ENCODE measurements at places on chromosomes 3 and 15.

DNA sequence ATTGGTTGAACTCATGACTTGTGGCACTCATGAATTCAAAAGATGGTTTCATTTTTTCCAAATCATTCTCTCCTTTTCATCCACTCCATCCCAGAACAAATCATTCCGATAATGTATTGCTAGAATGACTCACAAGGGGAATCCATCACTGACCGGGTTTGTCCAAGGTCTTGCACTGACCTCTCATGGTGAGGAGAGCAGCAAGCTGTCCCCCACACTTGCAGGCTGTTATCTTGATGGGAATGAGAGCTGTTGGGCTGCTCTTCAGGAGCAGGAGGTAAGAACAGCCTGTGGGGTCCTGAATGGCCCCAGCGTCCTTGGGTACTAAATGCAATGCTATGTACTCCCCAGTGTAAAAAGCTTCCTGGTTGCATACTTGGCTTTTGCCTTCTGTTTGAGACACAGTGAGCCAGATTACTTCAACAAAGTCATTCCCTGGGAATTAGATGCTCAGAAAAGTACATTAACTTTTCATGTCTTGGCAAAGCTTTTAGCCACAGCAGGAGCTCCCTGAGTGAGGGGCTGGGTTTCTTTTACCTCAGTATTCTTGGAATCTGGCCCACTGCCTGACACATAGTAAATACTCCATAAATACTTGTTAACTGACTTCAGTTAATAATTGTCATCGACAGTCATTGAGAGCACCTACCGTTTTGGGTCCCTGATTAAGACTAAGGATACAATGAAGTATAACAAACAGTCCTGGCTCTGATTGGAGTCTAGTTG is 24.1 kb downstream of the CCNL1 start:
- DNase-seq = peak; percentile 77

DNA sequence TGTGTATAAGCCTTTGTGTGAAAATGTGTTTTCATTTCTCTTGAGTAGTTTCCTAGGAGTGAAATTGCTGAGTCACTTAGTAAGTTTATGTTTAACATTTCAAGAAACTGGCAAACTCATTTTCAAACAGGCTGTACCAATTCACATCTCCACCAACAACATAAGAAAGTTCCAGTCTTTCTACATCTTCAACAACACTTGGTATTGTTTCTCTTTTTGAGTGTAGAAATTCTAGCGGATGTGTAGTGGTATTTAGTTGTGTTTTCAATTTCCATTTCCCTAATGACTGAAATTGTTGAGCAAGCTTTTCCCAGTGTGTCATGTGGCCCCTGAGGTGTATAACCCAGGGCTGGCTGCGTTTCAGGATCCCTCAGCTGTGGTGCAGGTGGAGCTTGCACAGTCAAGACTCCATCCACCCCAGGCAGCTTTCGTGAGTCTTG is 258.5 kb downstream of the PDCD6IP start:
- peak; percentile 35 for DNase-seq

DNA sequence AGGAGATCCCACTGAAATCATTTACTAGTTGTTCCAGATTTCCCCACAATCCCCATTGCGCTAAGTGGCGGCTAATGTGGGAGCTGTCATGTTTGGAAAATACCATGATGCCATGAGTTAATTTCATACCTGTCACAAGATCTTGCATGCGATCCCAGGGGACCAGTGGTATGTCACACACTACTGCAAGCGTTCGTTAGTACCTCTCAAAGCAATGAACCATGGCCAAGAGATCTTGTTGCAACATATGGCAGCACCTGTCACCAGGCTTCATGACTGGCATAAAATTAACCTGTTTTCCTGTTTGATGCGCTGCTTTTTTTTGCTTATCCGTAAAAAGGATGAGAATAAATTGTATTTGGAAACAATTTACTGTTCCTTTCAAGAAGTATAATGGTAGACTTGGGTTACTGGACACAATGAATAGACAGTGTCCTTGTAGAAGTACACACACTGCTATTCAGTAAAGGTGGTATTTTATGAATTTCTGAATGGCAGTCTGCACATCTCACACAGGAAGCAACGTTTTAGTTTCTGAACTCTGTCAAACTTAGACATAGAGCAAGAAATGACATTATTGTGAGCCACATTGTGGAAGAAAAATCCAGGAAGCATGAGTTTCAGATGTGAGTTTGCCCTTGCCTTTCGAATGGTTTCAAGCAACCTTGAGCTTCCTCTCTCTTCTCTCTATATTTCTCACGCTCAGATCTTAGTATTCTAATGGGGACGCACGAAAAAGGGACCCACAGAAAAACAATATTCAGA is 81.9 kb downstream of the CHL1 start:
- DNase-seq = no peak

- peak; percentile 95 for DNase-seq
Measured at GRCh38 chr15:29925227-29926082, 103.2 kb upstream of the TJP1 start.

- no peak for DNase-seq
Measured at GRCh38 chr3:5423076-5423475, 235.6 kb downstream of the EDEM1 start.

- no peak for DNase-seq
Measured at GRCh38 chr15:57298843-57299550, 77.3 kb upstream of the CGNL1 start.

DNA sequence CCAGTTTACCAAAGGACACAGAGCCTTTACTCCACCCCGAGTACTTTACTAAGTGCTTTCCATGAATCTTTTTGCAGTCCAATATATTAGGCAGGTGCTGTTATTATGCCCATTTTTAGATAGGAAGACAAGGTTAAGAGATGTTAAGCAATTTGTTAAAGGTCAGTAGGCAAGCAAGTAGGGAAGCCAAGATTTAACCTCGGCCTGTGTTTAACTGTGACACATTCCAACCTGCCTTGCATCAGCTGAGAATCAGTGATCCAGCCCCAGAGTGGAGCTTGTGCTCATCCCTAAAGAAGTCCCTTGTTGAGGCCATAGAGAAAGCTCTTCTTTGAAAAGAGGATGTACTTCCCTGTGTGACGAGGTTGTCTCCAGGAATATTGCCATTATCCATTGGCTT is 51.3 kb upstream of the C15orf61 start:
- no peak for DNase-seq

DNA sequence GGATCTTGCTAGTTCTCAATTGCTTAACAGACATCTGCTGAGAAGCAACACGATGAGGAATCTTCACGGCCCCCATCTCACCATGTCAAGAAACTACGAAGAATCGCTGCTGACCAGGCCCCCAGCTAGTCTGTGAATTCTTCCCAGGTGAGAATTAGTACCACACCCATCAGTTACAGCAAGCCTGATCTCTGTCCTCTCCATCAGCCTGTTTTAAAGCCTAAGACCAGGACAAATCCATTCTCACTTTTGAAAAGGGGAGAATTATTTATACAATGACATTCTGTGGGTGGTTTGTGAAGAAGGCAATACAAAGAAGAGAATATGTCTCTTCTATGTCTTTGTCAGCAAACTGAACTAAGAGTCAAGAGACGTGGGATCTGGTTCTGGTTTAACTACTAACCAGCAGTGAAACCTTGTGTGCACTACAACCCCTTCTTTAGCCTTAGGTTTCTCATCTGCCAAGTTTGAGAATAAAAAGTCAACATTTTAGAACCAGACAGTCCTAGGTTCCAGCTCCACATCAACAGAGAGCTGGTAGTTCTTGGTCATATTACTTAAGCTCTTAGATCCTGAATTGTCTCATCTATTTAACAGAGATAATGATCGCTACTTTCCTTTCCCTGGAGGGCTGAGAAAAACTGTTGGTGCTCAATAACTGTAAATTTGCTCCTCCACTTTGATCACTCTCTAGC is 160.4 kb upstream of the RORA start:
- no peak for DNase-seq

DNA sequence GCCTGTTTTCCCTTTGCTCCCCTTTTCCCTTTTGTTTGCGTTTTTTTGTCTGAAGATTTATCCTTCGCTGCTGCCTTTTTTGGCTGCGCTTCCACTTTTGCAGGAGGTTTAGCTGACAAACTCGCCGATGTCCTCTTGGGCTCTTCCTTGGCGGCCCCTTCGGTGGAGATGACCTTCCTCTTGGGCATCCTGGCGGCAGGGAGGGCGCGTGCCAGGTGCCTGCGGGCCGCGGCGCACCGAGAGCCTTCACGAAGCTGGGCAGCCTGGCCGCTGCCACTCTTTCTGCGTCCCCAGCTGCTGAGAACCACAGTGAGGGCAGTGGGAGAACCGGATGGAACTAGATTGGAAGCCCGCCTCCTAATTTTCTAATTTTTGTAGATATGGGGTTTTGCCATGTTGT is 197.1 kb upstream of the C2CD4B start:
- no peak for DNase-seq

GRCh38 chr15:58148120-58148519 is 9.9 kb downstream of the AQP9 start:
- no peak for DNase-seq

DNA sequence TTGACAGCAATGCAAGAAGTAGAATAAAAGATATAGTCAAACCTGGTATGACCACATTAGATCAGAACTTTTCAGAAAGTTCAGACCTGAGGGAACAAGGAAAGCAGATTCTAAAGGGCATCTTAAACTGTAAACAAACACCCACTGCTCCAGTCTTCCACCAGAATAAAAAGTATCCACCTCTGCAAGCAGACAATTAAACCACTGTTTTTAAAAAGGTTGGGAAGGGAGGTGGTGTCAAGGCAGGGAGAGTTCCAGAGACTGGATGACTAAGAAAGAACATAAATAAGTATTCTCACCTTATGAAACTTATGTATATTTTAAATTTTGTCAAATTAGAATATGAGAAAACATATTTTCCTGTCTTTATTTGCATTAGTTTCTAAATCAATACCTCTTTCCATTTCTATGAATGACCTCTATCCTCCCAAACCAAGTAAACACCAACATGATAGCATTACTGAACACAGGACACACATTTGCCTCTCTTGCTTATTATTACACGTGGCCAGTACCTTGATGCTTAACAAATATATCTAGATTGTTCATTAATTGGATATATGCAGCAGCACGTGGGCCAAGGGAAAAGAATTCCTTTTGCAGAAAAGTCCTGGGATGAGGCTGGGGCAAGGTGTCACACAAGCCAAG is 31.6 kb downstream of the PIK3CB start:
- DNase-seq = no peak

DNA sequence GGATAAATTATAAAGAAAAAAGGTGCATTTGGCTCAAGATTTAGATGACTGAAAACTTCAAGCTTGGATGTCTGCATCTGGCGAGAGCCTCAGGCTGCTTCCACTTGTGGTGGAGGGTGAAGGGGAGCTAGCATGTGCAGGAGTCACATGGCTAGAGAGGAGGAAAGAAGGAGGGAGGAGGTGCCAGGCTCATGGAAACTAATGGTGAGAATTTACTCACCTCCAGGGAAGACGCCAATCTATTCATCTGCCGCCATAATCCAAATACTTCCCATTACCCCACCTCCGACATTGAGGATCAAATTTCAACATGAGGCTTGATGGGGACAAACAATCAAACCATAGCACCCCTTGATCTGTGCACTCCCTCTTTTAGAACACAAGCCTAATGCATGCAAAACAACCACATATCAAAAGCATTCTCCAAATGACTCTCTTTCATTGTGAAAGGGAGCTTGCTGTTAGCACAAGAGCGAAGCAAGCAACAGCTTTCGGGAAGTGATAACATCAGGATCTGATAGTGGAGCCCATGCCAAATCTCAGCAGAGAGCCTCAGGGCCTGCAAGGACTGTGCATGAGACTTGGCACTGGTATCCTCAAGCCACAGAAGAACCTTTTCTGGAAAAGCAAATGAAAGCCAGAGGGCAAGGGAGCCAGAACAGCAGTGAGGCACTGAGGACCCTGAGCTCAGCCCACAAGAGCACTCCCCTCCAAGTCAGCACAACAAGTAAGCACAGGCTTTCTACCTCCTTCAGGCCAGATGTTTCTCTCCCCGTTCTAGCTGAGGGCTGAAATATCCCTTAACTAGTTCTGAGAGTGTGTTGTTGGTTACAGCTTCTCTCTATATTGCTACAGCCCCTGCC is 50.2 kb upstream of the THBS1 start:
- peak; percentile 61 for DNase-seq

- DNase-seq = no peak
Measured at GRCh38 chr3:58179235-58180098, 31.3 kb downstream of the DNASE1L3 start.

DNA sequence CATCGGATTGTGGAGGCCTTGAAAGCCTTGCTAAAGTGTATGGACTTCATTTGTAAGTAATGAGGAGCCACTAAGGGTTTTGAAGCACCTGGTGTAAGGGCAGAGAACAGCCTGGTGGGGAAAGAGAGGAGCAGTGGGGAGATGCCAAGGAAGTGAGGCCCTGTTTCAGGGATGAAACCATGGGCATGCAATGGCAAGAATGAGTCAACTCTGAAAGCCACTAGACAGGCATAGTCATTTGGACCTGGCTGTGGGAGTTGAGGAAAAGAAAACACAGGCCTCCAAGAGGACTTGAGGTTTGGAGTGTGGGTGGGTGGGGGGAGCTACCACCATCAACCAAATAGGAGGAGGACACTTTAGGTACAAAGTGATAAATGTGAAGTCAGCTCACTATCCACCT is 7.6 kb downstream of the XCR1 start:
- DNase-seq = no peak

DNA sequence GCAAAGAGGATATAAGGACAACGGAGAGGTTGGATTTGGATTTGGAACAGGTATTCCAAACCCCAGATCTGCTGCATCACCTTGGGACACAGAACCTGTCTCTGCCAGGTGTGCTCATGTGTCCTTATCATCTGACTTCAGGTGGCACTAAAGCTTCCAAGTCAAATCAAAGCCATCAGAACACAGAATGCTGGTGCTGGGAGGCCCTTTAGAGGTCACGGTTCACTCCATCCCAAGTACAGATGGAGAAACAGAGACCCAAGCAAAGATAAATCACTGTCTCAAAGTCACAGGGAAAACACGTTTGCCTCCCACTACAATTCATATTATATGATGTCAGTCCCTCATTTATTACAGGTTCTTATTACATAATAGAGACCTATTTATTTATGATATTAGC is 72.8 kb downstream of the HES1 start:
- no peak for DNase-seq

DNA sequence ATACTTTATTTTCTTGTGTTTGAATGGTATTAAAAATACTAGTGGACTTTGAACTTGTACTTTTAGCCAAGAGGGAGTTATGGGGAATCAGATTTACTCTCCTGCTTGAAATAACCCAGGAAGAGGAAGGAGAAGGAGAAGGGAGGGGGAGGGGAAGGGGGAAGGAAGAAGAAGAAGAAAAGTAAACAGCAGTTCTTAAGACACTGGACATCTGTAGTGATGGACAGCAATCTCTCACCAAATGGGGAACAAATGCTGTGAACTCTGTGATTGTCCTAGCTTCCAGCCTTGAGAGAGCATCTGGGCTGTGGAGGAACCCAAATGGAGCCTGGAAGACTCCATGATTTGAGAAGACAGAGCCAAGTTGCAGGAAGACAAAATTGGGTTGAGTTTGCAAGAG is 52.0 kb downstream of the VPS8 start:
- no peak for DNase-seq
